ENCODE measurements at places on chromosomes 7 and 10.
A peak's percentile ranks its signal among the peaks of the same experiment; 100 is the strongest.

DNA sequence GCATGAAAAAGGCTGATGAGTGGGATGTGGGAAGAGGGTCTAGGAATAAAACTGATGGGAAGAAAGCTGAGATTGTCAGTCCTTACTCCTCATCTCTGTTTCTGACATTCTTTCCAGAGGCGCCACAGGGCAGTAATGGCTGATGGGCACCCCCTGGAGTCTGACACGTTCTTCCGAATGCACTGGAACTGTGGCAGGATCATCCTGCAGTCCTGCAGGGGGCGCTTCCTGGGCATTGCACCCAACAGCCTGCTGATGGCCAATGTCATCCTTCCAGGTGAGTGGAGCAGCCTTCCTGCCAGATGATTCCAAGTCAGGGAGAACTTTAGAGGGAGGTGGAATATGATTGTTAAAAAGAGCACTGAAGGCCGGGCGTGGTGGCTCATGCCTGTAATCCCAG is 4.8 kb downstream of the FSCN3 start:
- DNase-seq: no peak

DNA sequence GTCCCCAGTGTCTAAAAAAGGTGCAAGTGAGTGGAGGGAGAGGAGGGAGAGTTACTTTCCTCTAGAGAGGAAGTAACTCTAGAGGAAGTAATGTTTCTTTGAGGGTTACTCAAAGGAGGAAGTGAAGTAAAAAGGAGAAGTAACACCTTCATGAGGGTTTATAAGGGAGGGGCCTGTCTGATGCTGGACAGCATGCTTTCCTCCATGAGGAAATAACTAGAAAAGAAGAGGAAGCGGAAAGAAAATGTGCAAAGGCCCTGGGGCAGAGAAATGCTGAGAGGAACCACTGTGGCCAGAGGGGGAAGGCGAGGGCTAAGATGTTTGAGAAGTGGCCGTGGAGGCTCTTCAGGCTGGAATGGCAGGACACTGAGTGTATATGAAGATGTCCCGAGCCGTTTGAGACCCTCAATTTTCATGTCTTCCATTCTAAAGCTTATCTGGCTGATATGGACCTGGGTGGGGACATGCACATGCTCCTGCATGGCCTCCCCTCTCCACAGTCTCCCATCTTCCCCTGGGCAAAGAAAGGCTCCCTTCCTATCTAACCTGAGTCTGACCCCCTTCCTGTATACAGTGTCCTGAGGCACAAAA is 3.4 kb upstream of the SLC18A2 start:
- DNase-seq: peak; percentile 10

- DNase-seq: no peak
Measured at GRCh38 chr7:12162415-12163113, 48.5 kb upstream of the TMEM106B start.

DNA sequence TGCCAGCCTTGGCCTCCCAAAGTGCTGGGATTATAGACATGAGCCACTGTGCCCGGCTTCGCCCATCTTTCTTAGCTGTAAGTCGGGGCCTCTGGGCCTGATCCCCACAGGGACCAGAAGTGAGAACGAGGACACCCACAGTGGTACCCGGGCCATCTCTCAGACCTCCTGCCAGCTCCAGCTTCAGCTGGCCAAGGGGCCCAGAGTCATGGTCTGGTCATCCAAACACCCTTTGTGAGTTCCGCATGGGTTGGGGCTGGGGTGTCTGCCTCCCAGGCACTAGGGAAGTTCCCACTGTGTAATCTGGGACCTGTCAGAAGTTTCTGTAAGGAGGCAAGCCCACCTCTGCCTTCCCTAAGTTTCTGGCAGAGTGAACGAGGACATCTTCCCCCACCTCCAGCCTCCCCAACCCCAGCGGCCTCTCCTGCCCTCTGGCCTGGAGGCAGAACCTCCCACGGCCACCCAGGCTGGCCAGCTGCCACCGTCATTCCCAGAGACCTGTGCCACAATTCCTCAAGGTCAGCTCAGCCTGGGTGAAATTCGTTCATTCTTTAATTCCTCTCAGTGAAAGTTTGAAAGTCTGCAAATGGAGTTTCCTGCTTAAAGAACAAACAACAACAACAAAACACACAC is 19.5 kb upstream of the FOXL3 start:
- no peak for DNase-seq

GRCh38 chr10:121803611-121804010 is 124.2 kb downstream of the ATE1 start:
- no peak for DNase-seq

DNA sequence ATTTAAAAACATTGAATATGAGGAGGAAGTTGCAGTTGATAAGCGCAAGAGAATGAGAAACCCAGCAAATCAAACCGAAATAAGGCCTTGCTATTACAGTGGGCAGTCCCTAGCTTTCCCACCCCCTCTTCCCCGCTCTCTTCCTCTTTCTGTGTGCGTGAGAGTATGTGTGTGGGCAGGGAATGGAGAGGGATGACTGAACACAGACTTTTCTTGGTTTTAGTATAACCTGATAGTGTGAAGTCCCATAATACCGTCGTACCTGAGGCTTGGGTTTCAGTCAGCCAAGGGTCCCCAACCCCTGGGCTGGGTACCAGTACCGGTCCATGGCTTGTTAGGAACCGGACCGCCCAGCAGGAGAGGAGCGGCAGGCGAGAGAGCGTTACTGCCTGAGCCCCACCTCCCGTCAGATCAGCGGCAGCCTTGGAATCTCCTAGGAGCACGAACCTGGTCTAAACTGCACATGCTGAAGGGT is 255.3 kb downstream of the CELF2 start:
- no peak for DNase-seq

- DNase-seq: no peak
Measured at GRCh38 chr10:12919574-12919973, 81.9 kb downstream of the CCDC3 start.

DNA sequence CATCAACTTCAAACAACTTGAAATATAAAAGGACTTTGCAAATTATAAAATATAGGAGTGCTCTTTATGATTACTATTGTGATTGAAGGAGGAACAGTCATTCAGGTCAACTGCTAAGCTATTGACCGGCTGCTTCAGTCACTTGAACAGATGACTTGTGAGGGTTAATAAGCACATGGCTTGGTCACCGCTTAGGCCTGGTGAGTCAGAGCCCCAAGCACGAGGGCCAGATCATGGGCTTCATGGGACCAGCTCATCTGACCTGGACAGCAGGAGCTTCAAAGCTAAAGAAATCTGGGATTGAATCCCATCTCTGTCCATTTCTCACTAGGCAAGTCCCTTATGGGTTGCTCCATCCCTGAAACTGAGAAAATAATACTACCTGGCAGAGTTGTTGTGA is 60.4 kb upstream of the ADO start:
- no peak for DNase-seq

- DNase-seq: no peak
Measured at GRCh38 chr7:144862612-144863319, 26.9 kb upstream of the TPK1 start.

DNA sequence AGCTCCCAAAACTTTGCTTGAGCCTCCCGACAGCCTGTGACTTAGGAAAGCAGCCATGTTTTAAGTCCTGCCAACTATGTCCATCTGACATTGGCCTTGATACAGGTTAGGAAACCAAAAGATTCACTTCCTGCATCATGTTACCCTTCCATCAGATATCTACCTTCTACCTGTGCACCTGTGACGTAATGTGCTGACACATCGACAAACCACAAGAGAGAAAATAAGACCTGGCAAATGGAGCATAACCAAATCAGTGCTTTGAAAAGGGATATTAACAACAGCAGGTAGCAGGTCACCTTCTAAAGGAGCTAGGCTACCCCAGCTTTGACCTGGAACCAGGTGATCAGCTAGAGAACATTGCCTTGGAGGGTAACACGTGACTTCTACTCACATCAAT is 14.8 kb upstream of the PRR15 start:
- no peak for DNase-seq

GRCh38 chr10:126375926-126376554 is 12.2 kb downstream of the ADAM12 start:
- no peak for DNase-seq

GRCh38 chr7:120809260-120809659 is 48.7 kb downstream of the TSPAN12 start:
- DNase-seq: no peak

DNA sequence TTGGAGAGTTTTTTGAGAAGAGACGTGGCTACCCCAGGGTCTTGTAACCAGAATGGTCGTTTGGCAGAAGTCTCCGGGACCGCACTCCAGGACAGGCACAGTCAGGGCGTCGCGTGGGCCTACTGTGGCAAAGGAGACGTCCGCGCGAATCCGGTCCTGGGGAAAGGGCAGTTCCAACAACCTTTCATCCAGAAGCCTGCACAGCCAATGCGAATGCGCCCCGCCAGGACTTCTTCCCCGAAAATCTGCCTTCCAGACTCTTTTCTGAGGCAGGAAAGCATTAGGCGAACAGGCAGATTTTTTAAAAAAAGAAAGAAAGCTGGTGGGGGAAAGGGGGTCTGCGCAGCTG is 2.0 kb downstream of the HPSE2 start:
- DNase-seq: no peak

DNA sequence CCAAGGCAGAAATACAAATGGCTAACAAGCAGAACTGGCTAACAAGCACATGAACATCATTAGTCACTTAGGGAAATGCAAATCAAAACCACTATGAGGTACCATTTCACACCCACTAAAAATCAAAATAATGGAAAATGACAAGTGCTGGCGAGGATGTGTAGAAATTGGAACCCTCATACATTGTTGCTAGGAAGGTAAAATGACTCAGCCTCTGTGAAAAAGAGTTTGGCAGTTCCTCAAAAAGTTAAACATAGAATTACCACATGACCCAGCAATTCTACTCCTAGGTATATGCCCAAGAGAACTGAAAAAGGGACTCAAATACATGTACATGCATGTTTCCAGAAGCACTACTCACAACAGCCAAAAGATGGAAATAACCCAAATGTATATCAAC is 52.8 kb upstream of the ANAPC16 start:
- DNase-seq: no peak

DNA sequence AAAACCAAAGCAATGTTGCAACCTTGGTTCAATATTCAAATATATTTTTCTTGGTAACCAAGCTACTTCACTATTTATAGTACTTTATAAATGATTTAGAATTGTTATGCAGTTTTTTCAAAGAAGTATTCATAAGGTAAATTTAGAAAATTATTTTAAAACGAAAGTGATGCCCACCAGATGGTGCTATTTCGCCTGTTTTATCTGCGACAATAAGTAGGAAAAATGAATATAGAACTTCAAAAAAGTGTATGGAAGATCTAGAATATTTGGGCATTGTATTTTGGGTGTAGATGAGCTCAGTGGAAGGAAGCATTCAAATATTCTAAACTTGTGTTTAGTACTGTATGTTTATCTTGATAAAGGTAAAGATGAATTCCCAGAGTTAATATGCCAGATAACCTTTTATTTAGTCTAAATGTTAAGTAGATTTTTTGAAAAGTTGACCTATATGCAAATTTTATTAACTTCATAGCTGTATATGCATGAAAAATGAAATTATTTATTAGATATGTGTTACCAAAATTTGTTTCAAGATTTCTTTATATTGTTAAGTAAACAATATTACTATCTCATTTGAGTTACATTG is 93.2 kb downstream of the ADK start:
- peak; percentile 53 for DNase-seq

GRCh38 chr7:86966916-86967315 is 92.5 kb downstream of the ELAPOR2 start:
- DNase-seq: no peak

DNA sequence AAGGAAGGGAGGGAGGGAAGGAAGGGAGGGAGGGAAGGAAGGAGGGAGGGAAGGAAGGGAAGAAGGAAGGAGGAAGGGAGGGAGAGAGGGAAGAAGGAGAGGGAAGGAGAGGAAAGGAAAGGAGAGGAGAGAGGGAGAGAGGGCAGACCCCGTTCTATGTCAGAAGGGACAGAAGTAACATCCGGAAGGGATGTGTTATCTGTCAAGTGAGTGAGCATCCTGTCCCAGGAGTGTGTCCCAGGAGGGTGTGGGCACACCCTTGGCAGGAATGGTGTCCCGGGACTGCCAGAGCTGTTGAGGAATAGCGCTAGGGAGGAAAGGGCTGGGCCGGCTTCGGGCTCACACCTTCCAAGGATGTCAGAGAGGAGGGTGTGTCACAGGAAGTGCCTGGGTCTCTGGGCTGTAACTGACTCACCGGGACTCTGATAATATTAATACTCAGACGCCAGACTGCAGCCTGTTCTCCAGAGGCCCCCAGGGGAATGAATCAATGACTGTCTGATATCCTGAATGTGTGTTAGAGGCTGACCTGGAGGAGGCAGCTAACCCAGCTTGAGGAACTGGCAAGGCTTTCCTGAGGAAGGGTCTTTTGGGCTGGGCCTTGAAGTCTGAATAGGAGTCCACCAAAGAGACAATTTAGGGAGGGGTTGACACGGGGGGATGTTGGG is 125.6 kb upstream of the TNRC18 start:
- no peak for DNase-seq

DNA sequence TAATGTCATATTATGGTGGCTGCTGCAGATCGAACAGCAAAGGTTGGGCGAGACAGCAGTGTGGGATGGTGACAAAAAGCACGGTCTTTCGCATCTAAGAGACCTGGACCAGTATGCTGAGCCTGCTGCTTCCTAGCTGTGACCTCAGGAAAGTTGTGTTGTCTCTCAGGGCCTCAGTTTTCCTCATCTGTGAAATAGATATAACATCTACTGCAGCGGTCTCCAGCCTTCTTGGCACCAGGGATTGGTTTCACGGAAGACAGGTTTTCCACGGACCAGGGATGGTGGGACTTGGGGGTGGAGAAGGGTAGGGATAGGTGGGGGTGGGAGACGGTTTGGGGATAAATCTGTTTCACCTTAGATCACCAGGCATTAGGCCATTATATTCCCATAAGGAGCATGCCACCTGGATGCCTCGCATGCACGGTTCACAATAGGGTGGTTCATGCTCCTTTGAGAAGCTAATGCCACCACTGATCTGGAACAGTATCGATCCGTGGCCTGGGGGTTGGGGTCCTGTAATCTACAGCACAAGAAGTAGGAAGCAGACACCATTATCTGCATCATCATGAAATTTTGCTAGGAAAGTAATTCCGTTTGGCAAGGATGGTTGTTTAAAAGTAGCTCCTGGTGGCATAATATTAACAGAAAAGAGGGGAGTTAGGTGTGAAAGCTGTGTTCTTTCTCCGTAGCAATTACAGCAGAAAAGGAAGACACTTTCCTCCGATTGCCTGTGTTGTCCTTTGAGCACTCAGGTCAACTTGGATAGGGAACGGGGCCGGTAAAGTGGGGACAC is 10.8 kb downstream of the KLF6 start:
- DNase-seq: peak; percentile 47

GRCh38 chr7:96591159-96591899 is 118.3 kb downstream of the SEM1 start:
- no peak for DNase-seq

- no peak for DNase-seq
Measured at GRCh38 chr7:44048031-44048795, 3.7 kb downstream of the DBNL start.

- no peak for DNase-seq
Measured at GRCh38 chr10:100348389-100348927, 1.4 kb downstream of the SCD start.
